ENCODE measurements at places on chromosomes 13 and 19.

GRCh38 chr19:4547303-4548237, 7.7 kb upstream of the LRG1 start:
- peak; percentile 30 for DNase-seq

GRCh38 chr19:36604656-36605100, 435 bp upstream of the ZNF382 start:
- peak; percentile 82 for DNase-seq

GRCh38 chr13:50779443-50780200, 63.9 kb downstream of the DLEU7 start:
- no peak for DNase-seq

GRCh38 chr13:51218626-51219025, 3.6 kb upstream of the FAM124A start:
- DNase-seq, result no peak

DNA sequence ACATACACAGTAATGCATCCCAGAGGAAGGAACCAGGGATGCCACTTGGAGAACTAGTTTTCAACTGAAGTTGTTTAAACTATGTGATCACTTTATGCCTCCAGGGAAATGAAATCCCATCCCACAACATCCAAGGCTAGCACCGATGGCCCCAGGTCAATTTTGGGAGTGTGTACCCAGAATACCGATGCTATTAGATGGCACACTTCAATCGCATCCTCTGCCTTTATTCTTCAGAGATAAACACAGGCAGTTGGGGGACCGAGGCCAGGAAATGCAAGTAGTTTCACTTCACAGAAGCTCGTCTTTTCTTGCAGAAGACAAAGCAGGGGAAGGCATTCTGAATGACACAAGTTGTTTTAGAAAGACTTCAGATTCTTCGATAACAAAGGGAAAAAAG, 13.8 kb downstream of the STK24 start:
- no peak for DNase-seq

- peak; percentile 10 for DNase-seq
Observed at GRCh38 chr19:47228937-47229675, 1.9 kb downstream of the BBC3 start.

- DNase-seq, result no peak
Observed at GRCh38 chr19:30244533-30244932, 127.7 kb upstream of the ZNF536 start.

DNA sequence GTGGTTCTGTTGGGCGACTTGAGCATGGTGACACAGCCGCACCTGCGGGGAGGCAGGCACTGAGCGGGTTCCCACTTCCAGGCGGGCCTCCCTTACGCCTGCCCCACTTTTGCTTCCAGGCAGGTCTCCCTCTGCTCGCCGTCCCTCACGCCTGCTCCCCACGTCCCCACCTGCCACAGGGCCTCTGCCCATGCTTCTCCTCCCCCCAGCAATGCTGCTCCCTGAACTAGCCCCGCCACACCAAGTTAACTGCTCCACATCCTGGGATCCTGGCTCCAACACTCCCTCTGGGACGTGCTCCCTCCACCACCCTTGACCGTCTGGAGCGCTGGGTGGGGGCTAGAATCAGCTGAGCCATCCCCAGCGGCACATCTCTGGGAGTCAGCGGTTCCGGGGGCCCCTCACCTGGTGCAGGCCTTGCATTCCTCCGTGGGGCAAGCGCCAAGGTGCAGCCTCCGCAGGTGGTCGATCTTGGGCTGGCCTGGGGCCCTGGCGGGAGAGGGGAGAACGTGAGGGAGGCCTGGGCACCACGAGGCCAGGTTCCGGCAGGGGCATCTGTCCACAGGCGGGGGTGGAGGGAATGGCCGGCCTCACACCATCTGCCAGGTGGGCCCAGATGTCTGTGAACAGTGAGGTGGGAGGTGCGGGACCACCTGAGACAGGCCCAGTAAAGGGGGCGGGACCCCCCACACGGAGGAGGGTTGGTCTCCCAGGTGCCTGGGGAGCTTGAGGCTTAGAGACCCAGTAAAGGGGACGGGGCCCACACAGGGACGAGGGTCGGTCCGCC, 9.2 kb downstream of the CFD start:
- DNase-seq, result no peak

GRCh38 chr13:64130600-64130999, 2715.0 kb upstream of the PCDH20 start:
- no peak for DNase-seq

Measured in inflammatory macrophage treated with lipopolysaccharide for 4 hours (primary cell).